ENCODE measurements at places on chromosomes 12 and 14.

DNA sequence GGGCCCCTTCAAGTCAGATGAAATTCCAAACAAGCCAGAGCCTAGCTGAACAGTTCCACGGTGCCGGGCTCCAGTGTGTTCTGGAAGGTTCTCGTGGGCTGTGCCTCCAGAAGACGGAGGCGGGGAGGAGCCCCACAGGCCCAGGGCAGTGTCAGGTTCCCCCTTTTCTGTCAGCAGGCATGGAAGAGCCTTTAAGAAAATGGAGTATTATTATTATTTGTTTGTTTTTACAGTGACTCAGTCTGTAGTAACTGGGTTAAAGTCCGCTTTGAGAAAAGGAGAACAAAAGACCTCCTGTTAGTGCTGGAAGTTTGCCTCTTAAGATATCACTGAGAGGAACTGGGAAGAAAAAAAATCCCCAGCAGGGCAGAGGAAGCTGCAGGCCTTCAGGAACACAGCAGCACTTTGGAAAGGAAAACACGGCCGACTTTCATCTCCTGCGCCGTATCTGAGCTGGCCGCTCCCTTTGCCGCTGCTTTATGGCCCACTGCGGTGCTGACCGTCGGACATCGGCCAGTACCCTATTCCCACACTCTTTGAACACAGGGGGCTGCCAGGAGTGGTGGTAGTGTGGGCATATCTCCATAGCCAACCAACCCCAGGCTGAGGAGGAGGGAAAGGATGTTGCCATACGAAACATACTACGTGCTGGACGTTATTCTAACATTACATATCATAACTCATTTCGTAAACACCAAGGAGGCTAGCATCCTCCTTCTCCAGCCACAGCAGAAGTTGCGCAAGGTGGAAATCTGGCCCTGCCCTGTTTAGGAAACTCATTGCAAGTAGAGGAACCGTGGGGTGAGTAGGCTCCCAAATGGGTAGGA lies 194.0 kb downstream of the ZFP36L1 start:
- DNase-seq = no peak

DNA sequence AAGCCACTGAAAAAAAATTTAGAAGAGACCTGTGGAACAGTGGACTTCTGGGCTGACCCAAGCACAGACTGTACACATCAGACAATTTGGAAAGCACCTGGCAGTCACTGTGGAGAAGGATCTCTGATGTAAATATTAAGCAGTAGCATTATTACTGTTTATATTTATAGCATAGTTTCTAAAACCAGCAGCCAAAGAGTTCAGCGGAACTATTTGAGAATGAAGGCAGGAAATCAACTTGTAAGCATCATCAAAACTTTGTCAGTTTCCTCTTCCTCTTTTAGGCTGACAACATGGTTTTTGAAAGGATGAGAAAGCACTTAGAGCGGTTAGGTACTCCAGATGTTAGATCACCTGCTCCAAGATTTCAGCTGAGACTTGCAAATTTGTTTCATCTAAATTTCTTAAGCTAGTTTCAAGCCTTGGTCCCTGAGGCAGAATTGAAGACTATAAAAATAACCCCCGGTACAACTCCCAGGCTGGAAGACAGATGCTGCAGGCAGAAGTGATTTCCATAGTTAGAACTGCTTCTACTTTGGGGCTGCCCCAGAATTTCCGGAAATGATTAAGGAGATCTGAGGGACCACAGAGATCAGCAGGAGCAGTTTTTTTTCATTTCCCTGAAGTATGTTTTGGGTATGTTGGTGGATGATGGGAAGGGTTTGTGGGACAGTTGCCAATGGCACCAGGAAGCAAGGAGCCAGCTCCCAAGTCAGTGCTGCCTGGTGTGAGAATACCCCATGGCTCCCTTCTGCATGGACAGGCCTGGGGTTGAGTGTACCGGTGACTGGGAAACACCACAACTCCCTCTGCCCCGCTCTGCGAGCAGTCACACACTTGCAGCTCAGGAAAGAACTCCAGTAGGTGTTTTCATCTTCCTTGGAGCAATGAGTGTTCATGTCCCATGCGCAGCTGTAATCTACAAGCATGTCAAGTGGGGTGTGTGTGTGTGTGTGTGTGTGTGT lies 354.5 kb downstream of the NUAK1 start:
- DNase-seq = no peak

GRCh38 chr14:47194055-47194454 lies 481.4 kb downstream of the MDGA2 start:
- DNase-seq = no peak

- no peak for DNase-seq
Measured at GRCh38 chr12:15044471-15044870, 71.6 kb downstream of the PDE6H start.

GRCh38 chr14:90405101-90405500 lies 8.3 kb downstream of the CALM1 start:
- no peak for DNase-seq

DNA sequence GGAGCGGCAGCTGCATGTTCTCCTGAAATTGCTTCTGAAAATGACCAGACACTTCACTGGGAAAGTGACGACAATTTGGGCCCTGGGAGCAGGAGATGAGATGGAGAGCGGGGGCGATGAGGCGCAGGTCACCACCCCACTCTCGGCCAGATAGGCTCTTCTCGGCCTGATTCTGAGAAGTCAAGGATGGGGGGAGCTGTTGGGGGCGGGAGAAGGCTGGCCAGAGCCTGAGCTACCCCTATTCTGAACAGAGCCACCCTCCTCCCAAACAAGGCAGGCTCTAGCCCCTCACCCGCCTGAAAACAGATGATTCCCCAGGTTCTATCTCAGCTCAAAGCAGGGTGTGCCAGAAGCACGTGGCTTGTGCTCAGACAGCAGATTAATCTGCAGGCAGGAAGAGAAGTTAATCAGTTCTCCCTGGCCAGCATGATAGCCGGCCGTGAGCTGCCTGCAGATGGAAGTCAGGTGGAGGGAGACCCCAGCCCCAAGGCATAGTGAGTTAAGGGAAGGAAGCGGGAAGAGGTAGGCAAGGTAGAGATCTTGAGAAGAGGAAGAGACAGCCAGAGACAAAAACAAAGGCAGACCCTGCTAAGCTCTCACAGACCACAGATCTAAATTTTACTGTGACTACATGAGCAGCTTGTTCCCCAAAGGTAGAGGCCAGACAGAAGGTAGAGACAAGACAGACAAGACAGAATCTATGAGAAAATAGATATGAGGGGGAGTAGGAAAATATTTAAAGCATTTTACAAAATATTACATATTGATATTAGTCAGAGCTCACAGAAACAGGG lies 10.9 kb upstream of the TAC3 start:
- no peak for DNase-seq

DNA sequence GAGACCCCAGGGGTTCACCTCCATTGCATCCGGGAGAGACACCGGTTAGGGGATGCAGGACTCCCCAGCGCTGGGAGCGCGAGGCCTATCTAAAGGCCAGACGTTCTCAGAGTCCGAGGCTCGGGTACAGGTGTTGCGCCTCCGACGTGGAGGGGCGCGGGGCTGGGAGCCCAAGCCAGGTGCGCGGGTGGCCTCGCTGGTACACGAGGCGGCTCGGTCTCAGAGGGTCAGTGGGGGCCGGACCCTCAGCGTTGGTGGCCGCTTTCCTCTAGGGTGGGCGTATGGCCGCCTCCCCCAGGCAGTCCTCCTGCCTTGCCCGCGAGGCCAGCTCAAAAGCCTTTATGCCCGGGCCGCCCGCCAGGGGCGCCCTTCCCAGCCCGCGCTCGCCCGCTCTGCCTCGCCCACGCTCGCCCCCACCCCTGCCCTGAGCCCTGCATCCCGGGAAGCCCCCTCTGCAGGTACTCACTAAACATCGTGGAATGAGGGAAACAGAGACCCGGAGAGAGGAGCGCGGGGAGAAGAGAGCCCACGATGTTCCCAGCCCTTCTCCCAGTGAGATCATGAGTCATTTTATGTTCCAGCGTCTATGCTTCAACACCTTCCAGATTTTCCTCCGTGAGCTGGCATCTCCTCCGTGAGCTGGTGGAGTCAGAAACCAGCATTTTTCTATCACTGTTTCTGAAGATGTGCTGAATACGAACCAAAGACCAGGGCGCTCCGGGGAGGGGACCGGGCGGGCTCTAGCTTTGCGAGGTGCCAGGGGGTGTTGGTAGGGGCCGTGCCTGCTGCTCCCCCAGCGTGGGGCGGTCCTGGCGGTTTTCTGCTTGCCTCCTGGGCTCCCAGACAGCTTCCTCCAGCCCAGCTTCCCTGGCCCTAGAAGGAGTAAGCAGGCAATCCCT lies 73.8 kb downstream of the DIO3 start:
- no peak for DNase-seq

- DNase-seq = no peak
Measured at GRCh38 chr14:78282437-78282836, 112.3 kb downstream of the NRXN3 start.

DNA sequence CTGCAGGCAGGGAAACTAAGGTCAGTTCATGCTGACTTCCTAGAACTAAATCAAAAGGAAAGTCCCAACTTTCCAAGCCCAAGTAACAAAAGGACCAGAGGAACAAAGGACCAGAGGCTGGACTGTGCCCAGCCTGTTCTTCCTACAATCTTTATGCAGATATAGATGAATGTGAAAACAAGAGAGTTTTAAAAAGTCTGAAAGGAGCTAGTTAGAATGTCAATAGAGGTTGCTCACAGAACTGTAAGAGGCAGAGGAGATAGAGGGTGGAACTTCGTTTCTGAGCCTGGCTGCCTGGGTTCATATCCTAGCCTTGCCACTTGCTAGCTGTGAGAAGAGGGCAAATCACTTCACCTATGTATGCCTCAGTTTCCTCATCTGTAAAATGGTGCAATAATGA lies 30.0 kb upstream of the CCDC63 start:
- DNase-seq = no peak

DNA sequence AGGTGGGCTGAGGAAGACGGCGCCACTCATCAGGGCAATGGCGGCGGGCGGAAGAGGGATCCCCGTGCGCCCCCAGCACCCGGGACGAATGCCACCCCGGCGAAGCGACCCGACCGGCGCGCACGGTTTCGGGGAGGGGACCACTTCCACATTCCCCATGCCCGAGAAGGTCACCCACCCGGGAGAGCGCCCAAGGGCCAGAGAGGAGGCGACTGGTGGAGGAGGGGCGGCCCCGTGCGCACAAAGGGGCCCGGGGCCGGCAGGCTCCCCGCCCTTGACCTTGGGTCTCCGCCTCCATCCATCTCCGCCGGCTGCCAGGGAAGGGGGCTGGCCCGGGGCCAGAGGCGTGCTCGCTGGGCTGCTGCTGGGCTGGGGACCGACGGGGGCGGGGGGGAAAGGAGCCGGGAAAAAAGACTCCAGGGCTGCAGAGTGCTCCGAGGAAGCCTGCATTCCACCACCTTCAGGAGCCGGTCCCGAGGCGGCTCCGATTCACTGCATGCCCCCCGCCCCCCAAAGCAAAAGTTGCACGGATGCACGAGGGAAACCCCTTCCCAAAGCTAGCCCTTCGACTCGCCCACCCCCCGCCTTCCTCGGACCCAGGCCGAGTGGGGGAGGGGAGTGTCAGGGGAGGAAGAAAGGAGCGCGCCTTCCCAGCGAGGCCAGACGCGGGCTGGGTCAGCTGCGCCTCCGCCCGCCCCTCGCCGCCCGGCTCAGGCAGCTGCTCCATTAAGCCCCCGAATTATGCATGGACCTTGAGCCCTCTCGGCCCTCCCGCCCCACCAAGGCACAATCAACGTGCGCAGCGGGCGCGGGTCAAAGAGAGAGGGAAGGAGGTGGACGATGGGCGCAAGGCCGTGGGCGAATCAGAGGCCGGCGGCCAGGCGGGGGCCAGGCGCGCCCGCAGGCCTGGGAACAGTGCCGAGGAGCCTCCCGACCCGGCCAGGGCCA lies 26.2 kb downstream of the BCL11B start:
- DNase-seq = no peak

DNA sequence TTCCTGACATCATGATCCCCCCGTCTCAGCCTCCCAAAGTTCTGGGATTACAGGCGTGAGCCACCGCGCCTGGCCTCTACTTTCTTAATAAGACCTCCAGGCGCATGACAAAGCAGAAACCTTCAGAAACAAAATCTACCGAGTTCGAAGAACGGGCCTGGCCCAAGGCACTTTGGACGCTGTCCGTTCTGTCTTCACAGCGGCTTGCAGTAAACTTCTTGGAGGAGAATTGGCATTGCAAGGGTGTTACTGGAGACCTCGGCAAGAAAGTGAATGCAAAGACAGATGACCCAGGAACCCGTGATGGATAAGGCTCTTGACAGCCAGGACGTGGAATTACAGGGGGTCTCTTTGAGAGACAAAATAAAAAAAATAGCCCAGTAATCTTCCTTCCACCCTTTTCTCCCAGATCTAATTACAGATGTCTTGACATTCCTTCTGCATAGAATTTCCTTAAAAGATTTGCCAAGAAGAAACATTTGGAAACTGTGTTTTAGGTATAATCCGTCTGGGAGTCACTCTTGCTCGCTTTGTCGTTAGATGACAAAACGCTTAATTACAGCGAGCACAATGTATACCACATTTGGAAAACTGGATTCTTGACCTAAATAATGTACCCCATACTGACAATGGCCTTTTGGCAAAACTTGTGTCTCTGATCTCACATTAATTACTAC lies 83.2 kb upstream of the TBX3 start:
- DNase-seq = no peak

DNA sequence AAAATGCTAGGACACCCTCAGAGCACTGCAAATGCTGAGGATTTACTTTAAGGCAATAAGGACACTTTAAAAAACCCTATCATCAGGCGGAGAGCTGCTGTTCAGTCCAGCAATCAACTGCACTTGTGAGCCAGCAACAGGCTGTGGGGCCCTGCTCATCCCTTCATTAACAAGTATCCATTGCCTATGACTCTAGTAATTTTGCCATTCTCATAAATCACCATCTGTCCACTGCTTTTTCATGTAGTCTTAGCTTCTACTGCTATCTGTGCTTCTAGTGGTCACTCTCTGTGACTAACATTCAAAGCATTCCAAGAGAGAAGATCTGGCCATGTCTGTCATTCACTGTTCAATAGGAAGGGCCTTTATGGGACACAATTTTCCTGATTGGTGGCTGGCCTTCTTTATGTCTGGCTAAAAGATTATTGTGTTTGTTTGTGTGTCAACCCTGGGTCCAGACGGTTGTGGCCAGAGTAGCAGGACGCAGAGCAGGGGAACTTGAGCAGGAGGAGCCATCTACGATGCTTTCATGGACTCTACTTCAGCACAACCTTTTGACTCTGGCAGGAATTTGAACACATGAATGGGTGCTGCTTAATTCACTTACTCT lies 3.6 kb upstream of the KRAS start:
- DNase-seq = no peak

DNA sequence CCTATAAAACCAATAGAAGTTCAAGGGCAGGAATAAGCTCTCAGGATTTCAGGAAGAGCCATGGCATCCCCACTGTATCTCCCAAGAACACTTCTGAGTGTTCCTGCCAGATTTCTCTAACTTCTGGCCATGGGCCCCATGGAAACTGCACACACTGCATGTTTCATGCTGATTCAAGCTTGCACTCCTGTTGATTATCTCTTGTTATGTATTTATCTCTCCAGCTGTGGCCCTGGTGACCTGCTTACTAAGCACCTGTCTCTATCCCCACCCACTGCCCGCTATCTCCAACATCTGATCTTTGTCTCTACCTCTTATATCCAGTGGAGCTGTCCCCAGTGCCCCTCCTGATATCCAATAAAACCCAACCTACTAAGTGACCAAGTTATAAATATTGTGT lies 285.3 kb downstream of the PDZRN4 start:
- no peak for DNase-seq

GRCh38 chr14:73476451-73476931 lies 14.2 kb upstream of the RIOX1 start:
- no peak for DNase-seq
